ENCODE measurements at places on chromosomes 2 and 18.

DNA sequence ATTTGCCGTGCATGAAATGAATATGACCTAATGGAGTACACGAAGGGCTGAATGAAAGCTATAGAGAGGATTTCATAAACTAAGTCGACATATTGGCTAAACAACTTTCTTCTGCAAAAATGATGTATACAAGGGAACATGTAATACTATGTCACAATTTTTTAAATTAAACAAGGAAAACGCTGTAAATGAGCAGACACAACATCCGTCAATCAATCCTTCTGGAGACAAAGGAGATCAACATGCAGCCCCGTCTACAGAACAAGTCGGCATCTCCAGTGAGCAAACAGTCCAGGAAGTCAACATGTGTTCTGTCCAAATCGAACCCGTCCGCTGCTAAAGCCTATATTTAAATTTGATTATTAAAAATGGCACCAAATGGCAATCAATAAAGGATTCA, 180.8 kb downstream of the TCF4 start:
- no peak for DNase-seq

DNA sequence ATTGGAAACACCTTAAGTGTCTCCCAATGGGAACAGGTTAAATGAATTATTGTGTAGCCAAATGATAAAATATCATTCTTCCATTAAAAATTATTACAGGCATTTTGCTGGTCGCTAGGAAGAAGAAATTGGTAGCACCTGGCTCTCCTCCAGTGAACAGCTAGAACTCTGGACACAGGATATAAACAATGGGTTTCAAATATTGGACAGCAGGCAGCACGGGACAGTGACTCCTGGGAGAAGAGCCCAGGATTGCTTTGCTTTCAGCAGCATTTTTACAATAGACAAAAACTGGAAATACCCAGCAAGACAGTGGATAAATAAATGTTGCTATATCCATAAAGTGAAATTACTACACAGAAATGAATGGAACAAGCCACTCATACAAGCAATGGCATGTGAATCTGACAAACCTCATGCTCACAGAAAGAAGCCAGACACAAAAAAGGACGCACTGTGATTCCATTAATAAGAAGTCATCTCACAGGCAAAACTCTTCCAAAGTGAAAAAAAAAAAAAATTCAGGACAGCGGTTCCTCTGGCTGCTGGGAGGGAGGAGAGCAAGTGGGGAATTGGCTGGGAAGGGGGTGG, 50.5 kb downstream of the LAMA1 start:
- DNase-seq, result no peak

DNA sequence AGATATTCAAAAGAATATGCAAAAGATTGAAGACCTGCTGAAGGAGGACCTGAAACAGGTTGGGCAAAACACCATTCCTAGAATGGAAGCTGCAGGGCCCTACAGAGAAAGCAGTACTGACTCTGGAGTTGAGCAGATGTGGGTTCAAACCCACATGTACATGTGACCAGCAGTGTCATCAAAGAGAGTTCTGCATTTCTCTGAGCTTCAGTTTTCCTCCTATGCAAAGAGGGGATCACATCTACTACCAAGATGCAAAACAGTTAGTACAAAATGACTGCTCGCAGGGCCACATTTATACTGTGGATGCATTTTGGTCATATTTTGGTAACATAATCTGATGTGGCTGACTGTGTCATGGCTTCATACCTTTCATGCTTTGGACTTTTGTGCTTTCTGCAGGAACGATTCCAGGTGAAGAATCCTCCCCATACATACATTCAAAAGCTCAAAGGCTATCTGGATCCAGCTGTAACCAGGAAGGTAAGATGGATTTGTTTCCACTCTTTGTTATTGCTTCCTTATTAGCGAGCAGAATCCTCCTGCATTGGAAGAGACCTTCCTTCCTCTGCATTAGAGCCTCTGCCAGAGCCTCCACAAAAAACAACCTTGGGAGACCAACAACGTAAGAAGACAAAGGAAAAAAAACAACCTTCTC, 174.8 kb downstream of the PRPF40A start:
- no peak for DNase-seq

DNA sequence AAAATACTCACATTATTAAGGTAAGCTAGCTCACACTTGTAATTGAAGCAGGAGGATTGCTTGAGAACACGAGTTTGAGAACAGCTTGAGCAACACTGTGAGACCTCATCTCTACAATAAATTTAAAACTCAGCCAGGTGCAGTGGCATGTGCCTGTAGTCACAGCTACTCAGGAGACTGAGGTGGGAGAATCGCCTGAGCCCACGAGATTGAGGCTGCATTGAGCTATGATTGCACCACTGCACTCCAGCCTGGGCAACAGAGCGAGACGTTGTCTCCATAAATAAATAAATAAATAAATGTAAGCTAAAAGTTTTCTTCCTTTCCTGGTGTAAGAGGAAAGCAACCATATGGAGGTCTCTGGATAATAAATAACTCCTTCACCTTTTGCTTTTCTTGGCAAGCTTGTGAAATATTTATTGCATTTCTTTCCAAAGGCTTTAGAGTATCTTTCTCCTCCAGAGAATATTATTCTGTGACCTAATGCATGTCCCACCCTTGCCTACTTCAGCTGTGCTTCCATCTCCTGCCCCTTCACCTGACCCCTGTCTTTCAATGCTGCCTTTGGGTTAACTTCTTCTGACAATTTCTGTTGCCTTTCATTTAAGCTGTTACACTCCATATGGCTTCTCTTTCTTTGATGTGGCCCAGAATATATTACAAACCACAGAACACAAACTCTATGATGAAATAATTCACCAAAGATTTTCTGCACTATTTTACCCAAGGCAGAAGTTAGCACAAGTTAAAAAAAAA, 280.7 kb upstream of the RND3 start:
- no peak for DNase-seq

- DNase-seq, result no peak
Observed at GRCh38 chr2:174026122-174026845, 61.1 kb upstream of the SP3 start.

DNA sequence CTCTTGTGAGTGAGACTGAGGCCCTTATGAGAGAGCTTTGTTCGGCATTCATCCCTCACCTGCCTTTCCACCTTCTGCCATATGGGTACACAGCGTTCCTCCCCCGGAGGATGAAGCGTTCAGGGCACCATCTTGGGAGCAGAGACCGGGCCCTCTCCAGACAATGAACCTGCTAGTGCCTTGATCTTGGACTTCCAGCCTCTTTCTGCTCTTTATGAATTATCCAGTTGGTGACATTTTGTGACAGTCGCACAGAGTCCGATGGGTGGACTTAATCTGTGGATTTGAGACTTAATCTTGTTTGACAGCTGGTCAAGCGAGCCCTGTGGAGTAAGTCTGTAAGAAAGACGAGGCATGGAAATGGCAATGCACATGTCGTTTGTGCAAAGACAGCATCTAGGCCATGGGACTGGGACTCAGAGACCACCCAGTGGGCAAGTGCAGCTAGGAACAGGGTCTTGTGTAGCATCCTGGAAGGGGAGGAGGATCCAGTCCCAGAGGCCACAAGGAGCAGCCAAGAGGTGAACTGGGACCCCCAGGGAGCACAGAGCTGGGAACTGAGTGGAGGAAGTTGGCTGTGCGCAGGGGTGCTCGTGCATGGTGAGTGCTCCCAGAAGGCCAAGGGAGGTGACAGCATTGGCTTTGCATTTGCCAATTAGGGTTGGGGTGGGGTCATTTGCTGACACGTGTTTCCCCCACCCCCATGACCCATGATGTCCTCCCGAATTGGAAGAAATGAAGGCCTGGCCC, 69.5 kb upstream of the HDAC4 start:
- DNase-seq, result no peak
